GM06990 (cell line): ENCODE measurements at places on chromosomes 2 and 18.

DNA sequence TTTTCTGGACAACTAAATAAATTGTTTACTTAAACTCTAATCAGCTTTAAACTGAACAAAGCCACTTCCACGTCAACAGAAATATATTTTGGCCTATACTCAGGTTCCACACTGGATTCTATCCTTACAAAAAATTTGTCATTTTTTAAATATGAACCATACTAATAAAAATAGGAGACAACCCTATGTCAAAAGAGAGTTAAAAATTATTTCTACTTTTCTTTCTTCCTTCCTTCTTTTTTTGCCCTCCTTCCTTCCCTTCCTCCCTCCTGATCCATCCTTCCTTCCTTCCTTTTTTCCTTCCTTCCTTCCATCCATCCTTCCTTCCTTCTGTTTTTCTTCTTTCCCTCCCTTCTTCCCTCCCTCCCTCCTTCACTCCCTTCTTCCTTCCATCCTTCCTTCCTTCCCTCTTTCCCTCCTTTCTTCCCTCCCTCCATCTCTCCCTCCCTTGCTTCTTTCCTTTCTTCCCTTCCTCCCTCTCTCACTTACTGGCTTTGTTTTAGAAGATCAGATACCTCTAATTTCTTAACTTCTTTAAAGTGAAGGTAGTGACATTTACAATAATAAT lies 1444.9 kb downstream of the DPP10 start:
- DNase-seq, result no peak

DNA sequence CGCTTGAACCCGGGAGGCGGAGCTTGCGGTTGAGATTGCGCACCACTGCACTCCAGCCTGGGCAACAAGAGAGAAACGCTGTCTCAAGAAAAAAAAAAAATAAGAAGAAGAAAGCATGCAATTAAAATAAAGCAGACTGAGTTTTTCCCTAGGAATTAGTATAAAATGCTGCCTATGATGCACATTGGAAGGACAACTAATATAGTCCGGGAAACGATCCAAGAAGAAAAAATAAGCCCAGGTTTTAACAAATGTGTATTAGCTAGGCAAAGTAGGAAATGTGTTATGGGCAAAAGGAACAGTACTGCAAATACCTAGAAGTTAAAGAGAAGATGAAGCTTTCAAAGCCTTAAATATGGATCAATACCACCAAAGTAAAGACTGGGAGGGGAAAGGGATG lies 64.0 kb downstream of the SPIRE1 start:
- DNase-seq, result no peak

DNA sequence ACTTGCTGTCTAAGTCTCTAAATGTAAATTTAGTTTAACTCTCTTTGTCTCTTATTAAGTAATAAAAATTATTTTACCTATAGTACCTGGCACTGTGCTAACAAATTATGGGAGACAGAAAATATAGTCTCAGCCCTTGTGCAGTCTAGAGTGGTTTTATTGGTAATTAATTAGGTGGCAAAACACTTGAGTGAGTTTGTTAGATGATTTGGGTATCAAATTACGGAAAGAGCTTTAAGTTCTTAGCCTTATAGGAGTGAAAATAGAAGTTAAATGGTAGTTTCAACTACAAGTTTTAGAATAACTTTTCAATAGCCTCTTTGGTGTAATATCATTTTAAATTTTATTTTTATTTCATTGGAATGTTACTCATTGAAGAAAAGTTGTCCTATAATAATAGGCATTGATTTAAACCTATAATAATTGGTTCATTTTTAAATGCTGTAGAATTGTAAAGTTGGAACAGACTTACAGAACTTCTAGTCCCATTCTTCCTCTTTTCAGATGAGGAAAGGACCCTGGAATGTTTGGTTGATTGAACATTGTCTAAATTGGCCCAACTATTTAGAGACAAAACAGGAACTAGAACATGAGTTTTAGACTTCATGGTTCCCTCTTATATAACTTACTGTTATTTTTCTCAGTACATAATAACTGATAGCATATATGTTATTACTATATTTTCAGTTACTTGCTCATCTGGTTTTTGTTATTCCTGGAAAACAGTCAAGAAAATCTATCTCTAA lies 10.2 kb upstream of the HTR2B start:
- no peak for DNase-seq

- no peak for DNase-seq
Measured at GRCh38 chr2:104368089-104368488, 485.8 kb upstream of the POU3F3 start.
